ENCODE measurements at places on chromosomes 13 and 19. TPM values are rescaled to one million over a fixed set of nuclear protein-coding genes. Genes with fewer than 3 reads are reported as not detected.

Gene FCGBP
- polyA plus RNA-seq = 6.7 TPM

GRCh38 chr13:87851410-87851809, 180.2 kb downstream of the SLITRK5 start:
- DNase-seq = no peak

DNA sequence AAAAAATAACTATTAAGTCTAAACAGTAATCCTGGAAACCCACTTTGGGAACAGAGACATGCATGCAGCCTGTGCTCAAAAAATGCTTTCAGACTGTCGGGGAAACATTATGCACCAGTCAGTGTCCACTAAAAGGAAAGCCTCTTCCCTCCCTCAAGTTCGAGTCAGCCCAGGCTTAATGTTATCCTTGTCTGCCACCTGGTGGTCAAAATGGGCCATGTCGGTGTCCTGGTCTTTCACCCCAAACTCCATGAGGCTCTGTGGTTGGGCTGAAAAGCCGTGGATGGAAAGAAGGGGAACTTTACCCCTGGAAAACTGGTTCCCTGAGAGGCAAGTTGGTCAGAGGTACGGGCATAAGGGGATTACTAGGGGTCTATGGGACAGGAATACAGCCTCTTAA, 88.4 kb upstream of the ZNF492 start:
- peak; percentile 86 for DNase-seq

GRCh38 chr13:47170971-47171370, 274.1 kb upstream of the HTR2A start:
- no peak for DNase-seq

Gene ZNF439
- 5.9 TPM for polyA plus RNA-seq

DNA sequence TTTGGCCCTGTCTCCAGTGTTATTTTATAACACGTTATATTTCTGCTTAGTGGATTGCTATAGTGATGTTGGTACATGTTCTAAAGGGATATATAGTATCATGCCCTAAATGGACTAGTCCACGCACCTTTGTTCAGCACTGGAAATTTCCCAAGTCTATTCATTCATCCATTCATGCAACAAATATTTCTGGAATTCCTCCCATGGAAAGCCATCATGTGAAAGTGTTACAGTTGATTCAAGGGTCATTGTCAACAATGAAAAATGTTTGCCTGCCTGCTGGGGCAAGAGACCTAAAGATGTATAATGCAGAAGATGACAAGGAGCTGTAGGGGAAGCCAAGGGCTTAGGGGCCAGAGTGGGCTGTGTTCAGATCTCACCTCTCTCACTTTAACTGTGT, 10.8 kb upstream of the HSPH1 start:
- no peak for DNase-seq

DNA sequence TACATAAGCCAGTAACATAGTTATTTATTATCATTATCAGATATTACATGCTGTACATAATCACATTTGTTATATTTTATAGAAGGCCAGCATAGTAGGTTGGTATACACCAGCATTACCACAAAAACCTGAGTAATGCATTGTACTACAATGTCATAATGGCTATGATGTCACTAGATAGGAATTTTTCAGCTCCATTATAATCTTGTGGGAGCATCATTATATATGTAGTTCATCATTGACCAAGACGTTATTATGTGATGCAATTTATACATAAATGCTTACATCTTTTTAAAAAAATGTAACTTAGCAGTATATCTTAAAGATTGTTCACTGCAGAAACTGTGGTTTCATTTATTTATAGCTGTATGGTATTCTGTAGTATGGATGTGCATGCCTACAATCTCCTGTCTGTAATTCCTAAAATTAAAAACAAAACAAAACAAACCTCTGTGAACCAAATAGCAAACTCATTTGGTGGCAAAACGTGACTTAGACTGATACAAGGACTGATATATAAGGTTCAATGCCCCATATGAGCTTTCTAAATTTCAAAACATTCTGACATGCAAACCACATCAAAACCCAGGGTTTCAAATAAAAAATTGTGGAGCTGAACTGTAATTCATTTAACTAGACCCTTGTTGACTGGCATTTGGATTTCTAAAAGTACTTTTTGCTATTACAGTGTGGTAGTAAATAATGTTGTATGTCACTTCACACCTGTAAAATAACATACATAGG, 250.9 kb downstream of the DLEU7 start:
- no peak for DNase-seq

GRCh38 chr19:10603873-10604459, 16.9 kb upstream of the AP1M2 start:
- no peak for DNase-seq

DNA sequence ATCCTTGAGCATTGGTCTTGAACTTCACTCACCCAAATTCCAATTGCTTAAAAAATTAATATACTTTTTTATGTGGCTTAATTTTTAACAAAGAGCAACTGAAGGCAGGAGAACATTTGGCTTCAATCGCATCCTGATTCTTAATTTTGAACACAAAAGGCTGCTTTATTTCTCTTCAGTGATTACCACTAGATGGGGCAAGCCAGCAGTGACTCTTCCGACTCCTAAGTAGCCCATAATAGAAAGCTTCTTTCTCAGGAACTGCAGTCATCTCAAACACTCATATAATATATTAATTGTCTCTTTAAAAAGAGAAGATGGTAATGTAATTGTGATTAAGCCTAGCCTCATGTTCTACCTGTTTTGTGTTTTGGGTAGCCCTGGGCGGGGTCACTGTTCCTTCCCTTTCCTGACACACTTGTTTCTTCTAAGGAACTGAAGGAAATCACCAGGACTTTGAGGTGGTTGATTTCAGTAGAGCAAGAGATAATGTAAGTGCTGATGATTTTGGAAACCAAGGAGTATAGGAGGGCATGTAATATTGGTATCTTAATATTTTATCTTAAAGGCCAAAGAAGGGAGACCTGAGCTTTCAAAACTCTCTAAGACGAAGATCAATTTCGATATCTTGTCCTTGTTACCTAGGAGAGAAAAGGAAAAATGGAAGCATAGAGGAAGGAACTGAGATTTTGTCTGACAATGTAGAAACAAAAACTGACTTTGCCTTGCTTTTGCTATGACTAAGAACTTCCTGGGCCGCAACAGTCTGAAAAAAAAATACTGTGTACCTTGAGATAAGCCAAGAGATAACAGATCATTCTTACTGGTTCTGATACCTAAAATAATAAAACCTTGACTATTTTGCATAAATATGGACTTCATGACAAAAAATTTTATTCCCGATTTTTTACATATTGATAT, 73.1 kb downstream of the TNFSF13B start:
- DNase-seq = peak; percentile 17

- peak; percentile 54 for DNase-seq
Measured at GRCh38 chr13:85864963-85865530, 65.8 kb upstream of the SLITRK6 start.

DNA sequence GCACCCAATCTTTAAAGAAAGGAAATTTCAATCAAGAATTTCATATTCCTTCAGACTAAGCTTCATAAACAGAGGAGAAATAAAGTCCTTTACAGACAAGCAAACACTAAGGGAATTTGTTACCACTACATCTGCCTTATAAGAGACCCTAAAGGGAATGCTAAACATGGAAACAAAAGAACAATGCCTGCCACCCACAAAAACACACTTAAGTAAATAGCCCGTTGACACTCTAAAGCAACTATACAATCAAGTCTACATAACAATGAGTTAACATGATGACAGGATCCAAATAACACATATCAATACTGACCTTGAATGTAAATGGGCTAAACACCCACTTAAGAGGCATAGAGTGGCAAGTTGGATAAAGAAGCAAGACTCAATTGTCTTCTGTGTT, 1056.9 kb upstream of the ATXN8OS start:
- no peak for DNase-seq

- no peak for DNase-seq
Measured at GRCh38 chr19:29548483-29549085, 22.8 kb downstream of the VSTM2B start.

Gene SHISA2
- polyA plus RNA-seq = 2.7 TPM

Gene CEACAM8
- polyA plus RNA-seq = not detected

DNA sequence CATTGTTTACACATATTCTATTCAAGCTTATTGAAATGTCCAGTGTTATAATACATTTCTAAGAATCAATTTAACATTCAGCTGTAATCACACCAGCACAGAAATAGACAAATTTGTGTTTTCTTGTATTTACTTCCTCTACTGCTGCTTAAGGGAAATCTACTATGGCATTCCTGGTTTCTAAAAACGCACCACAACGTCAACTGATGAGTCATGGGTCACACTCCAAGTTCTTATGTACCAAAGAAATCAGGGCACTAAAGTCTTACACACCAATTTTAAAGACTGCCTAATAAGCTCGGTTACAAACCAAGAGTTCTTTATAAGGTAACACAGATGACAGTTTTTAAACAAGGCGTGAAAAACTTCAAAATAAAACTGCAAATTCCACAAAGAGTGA, 13.2 kb downstream of the LNX2 start:
- DNase-seq = no peak

GRCh38 chr19:42295831-42296525, 6.0 kb upstream of the PRR19 start:
- peak; percentile 93 for DNase-seq

DNA sequence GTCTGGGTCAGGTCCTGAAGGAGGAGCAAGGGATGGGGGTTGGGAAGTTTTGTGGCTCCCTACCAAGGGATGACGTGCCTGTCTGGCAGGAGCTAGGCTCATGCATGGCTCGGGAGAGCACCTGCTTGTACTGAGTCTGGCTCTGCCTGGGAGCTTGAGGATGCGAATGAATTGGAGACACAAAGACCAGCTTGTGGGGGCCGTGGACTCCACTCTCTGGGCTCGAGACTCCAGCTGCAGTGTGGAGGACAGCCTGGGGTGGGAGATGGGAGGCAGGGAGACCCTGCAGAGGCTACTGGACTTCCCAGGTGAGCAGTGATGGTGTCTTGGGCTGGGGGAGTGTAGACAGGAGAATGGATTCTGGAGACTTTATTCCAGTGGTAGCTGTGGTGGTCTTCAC, 15.2 kb upstream of the URI1 start:
- DNase-seq = no peak

DNA sequence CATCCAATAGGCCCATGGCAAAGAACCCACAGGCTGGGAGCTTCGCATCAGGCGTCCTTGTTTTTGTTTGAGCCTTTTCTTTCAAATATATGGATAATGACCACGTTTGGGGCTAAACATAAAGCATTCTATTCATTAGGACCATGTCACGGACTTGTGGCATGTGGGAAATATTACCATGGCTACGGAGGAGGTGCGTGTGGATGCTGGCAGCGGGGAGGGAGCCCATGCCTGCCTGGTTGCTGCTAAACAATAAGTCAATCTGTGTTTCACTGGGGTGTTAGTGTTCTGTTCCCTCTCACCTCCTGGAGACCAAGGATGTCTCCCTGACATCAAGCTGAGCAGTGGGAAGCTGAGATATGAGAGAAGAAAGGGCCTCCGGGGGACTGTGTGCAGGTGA, 121.1 kb downstream of the IRS2 start:
- DNase-seq = no peak

Gene KLK14
- 1.4 TPM for polyA plus RNA-seq

Measured in testis (tissue), 5 donors.